ENCODE measurements at places on chromosomes 4 and X.

GRCh38 chr4:176781739-176782100 lies 11.0 kb downstream of the VEGFC start:
- ATAC-seq: no peak

DNA sequence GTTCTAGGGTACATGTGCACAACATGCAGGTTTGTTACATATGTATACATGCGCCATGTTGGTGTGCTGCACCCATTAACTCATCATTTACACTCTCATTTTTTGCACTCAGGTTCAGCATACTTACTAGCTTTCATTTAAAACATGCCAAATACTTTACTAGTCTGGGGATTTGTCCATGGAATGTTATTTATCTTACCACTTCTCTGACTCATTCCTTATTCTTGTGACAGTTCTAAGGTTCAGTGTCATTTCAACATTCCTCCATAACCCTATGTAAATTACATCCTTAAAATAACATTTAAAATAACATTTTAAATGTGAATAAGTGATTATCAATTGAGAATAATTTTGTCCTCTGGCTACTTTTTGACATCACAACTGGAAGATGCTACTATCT lies 19.5 kb upstream of the SYTL5 start:
- ATAC-seq: no peak

DNA sequence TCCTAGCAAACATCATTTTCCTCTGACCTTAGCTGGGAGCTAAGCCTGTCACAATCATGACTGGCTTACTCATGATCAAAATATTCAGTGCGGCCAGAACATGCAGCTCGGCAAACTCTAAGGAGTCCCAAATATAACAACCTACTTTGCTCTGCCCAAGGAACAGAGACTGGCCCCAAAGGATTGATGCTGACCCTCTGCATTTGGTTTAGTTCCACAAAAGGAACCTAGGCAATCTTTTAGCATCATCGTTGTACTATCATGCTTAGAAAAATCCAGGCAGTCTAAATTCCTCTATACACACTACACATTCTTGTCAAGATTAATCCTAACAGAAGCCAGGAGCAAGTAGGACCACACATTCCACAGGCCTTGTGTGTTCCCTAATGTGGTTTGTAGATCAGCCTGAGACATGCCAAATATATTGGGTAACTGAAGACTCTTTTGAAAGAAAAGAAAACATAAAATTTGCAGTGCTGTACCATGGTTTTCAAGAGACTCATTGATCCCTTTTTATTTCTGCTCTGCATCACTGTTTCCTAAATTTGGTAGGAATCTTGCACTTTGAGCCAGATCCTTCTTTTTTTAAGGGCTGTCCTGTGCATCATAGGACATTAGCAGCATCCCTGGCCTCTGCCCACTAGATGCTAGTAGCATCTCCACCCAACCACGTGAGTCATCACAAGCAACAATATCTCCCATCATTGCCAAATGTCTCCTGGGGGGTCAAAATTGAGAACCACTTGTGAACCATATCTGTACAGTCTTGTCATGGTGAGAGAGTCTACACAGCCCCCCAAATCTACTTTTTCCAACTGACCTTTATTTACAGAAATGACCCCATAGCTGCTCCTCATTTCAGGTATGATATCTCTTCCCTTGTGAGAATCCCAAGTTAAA lies 17.6 kb upstream of the CC2D2A start:
- no peak for ATAC-seq

GRCh38 chrX:140508958-140509357 lies 4.1 kb upstream of the SOX3 start:
- ATAC-seq: no peak

GRCh38 chr4:105710012-105710600 lies 1.5 kb downstream of the GSTCD start:
- no peak for ATAC-seq

- ATAC-seq: no peak
These were observed 158.9 kb downstream of the PPP1R2C start for GRCh38 chrX:42619068-42619467.

DNA sequence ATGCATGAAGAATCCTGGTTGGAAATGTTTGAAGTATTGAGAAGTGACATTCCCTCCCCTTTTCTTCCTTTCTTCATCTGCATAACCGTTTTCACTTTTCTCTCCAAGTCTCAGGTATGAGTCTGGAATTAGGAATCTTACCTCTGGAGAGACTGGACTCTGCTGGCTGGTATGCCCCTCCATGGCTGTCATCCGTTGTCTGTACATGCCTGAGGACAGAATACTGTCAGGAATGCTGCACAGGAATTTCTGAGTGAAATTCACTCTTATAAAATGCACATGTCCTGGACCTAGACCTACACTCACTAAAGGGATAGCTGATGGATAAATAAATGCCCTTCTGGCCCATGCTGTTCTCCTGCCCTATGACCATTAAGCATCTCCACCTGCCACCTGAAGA lies 179.5 kb downstream of the MSN start:
- ATAC-seq: no peak
